Fibroblast of skin of left quadriceps (primary cell): ENCODE measurements at places on chromosomes 3 and 15.

DNA sequence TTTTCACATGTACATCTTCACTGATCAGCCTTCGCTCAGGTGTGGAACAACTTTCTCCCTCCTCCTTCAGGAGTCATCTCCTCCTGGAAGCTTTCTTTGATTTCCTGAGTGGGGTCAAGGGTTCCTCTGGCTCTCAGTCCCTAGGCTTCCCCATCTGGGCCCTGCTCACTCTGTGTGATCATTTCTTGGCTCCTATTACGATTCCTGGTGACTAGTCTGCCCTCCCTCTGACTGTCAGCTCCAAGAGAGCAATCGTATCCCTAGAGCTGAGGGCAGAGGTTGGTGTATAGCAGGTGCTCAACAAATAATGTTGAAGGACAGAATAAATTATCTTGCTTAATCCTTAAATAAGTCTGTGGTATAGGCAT is 15.3 kb upstream of the PRKCD start:
- no peak for DNase-seq

GRCh38 chr3:157300981-157301663 is 135.5 kb upstream of the PTX3 start:
- no peak for DNase-seq

DNA sequence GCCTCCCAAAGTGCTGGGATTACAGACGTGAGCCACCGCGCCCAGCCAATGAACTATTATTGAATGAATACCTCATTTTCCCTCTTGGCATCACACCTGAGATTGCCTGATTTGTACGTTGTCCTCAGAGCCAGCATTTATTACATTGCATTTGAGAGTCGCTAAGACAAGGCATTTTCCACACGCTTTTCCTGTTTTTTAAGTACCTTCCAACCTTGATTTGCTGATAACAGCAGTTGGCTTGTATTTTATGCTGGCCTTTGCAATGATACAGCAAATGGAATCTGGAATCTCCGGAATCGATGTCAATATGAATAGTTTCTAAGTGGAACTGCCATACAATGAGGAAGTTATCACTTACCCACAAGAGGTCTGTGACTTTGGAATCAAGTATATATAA is 15.7 kb upstream of the CNBP start:
- no peak for DNase-seq

DNA sequence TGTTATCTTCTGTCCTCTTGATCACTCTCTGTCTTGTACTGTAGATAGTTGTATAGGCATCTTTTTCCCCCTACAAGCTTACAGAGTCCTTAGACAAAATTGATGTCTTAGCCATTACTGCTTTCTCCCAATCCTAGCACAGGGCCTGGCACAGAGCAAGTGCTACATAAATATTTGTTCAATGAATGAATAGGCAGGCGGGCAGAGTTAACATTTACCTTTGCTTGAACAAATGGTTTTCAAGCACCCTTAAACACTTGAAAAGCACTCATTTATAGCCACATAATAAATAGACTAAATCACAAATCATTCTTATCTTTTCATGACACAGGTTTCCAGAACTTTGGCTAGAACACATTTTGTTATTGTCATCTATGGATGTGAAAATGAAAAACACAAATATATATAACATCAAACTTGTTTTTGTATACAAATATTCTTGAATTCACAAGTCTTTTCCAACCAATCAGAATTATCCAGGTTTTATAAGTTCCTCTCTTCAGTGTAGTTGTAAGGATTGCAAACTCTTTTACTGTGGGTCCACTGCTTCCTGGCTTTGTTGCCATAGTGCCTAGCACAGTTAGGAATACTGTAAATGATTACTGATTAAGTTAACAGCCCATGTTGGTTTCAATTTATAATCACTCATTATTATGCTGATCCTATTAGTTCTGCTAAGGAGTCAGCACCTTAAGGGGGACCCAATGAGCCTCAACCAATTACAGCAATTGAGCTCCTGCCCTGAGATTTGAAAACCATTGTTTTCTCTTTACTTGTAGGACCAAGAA is 61.9 kb downstream of the ISL2 start:
- no peak for DNase-seq

DNA sequence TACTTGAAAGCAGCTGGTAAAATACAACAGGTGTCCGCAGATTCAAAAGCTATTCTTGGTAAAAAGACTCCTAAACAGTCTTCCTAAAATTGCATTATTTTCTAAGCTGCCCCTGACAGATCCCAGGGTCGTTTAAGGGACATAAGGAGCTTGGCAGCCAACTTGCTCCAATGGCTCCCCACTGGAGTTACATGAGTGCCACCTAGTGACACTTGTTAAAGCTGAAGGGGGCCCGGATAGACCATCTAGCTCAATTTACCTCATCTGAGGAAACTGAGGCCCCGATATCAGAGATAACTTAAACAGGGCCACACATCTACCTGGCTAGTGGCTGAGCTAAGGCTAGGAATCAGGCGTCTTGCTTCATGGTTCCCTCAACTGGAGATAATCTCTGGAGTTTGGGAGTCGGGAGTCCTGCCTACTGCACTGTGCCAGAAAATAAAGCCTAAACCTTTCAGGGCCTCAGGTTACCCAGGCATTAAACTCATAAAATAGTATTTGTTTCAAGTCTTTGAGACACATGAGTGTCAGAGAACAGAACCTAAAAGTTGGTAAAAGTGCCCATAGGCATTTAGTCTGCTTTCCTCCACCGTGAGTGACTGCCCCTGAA is 6.5 kb upstream of the TBC1D23 start:
- no peak for DNase-seq

- DNase-seq, result no peak
These were observed 17.4 kb downstream of the LRIG1 start for GRCh38 chr3:66483409-66483906.
